ENCODE measurements at places on chromosomes 3 and 15. TPM values are rescaled to one million over a fixed set of nuclear protein-coding genes. Genes with fewer than 3 reads are reported as not detected.

The CPNE9 gene
- not detected for total RNA-seq

The ITPKA gene
- total RNA-seq, result 5.0 TPM

The SMAD6 gene
- 4.7 TPM for total RNA-seq

The FBXO40 gene
- total RNA-seq, result not detected

Data from glomerular endothelial cell (primary cell).